ENCODE measurements at places on chromosomes 13 and 19. TPM values are rescaled to one million over a fixed set of nuclear protein-coding genes. Genes with fewer than 3 reads are reported as not detected.

- peak; percentile 80 for DNase-seq
Observed at GRCh38 chr19:3184847-3185460, 776 bp upstream of the NCLN start.

GRCh38 chr19:4409123-4409933 is 6.9 kb downstream of the CHAF1A start:
- DNase-seq = no peak

DNA sequence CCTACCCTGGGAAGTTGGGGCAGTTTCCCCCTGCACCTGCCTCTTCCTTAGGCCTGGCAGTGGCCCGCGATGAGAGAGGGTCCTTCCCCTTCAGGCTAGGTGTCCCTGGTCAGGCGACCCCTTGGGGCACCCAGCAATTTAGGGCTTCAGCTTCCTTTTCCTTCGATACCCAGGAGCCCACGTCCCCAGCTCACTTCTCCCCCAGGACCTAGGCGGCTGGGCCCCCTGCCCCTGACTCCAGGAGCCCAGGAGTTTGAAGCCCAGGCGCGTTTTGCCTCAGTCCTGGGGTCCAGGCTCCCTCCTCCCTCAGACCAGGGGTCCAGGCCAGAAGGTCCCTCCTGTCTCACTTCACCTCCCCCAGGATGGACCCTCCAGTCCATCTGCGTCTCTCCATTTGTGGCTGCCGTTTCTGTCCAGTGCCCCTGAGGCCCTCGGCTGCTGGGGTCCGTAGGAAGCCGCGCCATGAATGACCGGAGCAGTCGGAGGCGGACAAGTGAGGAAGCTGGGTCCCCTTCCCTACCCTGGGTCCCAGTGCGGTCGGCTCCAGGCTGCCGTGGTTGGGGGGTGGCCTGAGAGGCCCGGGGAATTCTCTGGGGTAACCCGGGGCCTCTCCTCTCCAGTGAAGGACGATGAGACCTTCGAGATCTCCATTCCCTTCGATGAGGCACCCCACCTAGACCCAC is 714 bp downstream of the CCDC106 start:
- no peak for DNase-seq

- DNase-seq = no peak
Observed at GRCh38 chr19:28905996-28906395, 307.0 kb downstream of the UQCRFS1 start.

DNA sequence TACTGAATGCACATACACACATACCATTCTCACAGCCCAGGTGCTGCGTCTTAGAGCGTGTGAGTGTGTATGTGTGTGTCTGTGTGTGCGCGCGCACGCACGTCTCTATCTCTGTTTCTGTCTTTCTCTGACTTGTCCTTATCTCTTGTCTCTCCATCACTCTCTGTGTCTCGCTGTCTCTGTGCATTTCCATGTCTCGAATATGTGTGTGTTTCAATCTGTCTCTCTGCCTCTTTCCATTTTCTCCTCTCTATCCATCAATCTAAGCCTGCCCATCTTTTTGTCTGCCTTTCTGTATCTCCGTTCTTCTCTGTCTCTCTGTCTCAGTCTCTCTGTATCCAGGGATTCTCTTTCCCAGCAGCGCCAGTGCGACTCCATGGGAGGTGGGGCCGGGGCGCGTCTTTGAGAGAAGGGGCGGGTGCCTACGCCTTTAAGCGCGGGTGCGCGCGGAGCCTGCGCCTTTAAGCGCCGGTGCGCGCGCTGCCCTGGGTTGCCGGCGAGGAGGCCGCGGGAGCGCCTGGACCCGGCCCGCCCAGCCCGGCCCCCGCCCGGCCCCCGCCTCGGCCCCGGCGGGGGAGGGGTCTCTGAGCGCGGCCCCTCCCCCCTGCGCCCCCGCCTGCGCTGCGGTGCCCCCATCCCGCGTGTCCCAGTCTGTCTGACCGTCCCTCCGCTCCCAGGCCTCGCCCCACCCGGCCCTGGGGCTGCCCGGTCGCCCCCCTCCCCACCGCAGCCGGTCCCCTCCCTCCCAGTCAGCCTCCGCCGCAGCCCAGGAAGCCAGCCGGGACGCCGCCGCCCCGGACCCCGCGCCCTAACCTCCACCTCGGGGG is at the start of gene LRFN3:
Gene LRFN3 (plus strand): TSS at position 464 of the 827 bp plus-strand sequence. CDS start 3,052 bp downstream, outside the sequence.
- DNase-seq = peak; percentile 75

PPM1N gene
- total RNA-seq = 0.86 TPM

ZNF382 gene
- 1.1 TPM for total RNA-seq

CDX2 gene
- total RNA-seq = not detected

ACP5 gene
- total RNA-seq = 17.9 TPM

All from left lobe of liver (tissue), 2 donors.